ENCODE measurements at places on chromosomes 1 and 21.

DNA sequence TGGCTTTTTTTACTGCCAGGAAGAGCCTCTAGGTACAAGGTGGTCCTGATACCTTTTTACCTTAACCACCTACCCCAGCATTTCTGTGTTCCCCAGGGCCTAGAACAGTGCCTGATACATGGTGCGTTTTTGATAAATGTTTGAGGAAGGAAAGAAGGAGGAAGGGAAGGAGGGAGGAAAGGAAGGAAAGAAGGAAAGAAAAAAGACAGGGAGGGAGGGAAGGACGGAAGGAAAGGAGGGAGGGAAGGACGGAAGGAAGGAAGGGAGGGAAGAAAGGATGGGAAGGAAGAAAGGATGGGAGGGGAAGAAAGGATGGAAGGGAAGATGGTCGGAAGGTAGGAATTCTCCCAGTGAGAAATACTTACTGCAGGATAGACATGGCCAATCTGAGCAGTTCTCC, 12.0 kb upstream of the MAGOH start:
- DNase-seq, result no peak

DNA sequence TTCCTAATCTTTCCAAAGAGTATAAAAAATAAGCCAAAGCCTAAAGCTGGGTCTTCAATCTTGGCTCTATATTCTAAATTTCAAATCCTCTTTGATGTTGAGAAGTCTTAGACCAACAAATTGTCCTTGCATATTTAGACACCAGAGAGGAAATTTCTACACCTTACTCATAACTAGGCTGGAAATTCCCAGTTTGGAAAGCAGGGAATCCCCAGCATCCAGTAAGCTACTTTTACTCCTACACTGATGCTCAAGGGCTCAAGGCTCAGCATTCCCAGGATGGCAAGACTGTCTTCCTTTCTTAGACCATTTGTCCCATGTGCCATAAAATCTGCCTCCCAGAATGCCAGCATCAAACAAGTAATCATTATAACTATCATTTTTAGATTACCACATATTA, 28.3 kb downstream of the PRDX6 start:
- DNase-seq, result no peak

GRCh38 chr1:167166690-167167075, 54.0 kb upstream of the POU2F1 start:
- DNase-seq, result no peak

DNA sequence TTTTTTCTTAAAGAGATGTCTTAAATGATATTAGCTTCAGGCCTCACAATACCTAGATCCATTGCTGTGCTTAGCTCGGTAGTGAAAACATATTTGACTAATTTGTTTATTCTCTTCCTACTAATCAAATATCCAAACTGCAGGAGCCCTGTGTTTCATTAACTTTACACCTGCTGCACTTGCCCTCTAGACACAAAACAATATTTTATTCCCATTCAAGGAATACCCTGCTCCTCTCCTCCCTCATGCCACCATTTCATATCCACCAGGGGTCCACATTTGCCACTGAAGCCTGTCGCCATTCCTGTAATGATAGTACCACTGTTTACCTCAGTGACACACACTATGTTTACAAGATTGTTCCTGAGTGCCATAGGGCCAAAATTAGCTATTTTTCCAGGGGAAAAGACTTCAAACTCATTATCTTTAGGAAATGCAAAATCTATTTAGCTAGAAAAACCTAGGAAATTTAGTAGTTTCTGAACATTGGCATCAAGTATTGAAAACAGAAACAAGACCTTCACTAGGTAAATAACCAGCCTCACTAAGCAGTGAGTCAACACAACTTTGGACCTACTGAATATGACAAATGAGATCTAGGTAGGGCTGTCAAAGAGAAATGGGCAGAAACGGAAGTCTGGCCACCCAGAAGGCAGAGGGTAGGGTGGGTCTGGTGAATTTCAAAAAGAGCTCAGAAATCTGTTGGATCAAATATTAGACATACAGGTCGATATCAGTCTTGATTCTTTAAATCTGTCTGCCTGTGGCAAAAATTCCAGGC, 134.6 kb upstream of the KCNK1 start:
- DNase-seq, result no peak

Measured in CD4-positive, alpha-beta T cell treated with Interleukin-4 for 1 hour (primary cell).